ENCODE measurements at places on chromosomes 11 and 22.

GRCh38 chr11:7467652-7468051, 17.7 kb upstream of the OLFML1 start:
- no peak for DNase-seq

- no peak for DNase-seq
Measured at GRCh38 chr11:87901341-87901740, 273.9 kb downstream of the RAB38 start.

- no peak for DNase-seq
Measured at GRCh38 chr11:61815790-61816735, 740 bp downstream of the FADS1 start.

DNA sequence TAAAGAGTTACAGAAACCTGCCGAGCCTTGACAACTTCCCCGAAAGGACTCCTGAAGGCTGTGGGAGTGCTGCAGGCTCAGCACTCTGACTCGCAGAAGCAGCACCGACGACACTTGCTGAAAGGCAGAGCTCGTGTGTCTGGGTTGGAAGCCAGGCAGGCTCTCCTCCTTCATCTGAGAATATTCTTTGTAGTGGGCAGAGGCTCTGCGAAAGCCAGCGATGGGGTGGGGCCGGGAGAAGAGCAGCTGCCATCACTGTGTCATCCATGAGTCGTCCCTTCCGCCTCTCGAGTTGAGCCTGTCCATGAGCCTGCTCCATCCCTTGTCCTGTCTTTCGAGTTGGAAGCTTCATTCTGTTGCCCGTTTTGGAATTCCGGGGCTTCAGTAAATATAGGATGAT, 11.9 kb downstream of the GLB1L2 start:
- no peak for DNase-seq

GRCh38 chr11:17747131-17747955, 12.8 kb downstream of the KCNC1 start:
- DNase-seq: no peak
